ENCODE measurements at places on chromosomes 6 and 20.

- DNase-seq = no peak
These were observed 89.3 kb upstream of the AHI1 start for GRCh38 chr6:135586844-135587243.

GRCh38 chr6:47090881-47091280 lies 48.7 kb upstream of the ADGRF1 start:
- DNase-seq = no peak

DNA sequence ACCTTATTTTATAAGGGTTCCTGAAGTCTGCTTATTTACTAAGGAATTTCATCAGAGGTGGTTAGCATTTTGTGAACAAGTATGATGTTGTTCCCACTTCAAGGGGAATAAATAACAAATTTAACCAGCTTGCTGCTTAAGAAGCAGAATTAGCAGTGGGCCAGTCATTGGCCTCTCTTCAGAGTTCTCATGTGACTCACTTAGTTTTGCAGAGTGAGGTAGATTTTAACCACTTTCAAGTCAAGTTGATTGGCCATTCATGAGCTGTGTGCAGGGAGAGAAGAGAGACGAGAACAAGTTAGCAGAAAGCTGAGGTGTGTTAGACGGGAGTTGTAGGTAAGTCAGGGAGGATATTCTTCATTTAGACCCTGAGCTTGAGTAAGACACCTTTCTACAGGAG lies 18.1 kb downstream of the TOP1 start:
- no peak for DNase-seq

- no peak for DNase-seq
These were observed 145.1 kb upstream of the ZNF184 start for GRCh38 chr6:27617700-27618689.

DNA sequence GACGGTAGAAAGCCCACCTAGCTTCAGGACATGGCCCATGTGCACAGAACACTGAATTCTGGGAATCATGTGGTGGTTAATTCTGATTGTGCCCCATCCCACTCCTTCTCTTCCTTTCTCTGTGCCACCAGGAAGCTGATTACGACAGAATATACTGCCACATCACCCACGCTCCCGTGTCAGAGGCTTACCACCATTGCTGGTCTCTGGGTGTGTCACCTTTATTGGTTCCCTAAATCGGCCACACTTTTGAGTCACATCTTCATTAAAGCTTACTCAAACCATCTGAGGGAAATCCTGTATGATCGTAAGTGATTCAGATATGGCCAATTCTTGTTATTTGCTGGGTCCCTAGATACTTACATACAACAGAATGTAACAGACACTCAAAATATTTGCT lies 3.1 kb downstream of the TRMT6 start:
- no peak for DNase-seq

GRCh38 chr6:158043586-158044524 lies 62.2 kb downstream of the SYNJ2 start:
- no peak for DNase-seq

DNA sequence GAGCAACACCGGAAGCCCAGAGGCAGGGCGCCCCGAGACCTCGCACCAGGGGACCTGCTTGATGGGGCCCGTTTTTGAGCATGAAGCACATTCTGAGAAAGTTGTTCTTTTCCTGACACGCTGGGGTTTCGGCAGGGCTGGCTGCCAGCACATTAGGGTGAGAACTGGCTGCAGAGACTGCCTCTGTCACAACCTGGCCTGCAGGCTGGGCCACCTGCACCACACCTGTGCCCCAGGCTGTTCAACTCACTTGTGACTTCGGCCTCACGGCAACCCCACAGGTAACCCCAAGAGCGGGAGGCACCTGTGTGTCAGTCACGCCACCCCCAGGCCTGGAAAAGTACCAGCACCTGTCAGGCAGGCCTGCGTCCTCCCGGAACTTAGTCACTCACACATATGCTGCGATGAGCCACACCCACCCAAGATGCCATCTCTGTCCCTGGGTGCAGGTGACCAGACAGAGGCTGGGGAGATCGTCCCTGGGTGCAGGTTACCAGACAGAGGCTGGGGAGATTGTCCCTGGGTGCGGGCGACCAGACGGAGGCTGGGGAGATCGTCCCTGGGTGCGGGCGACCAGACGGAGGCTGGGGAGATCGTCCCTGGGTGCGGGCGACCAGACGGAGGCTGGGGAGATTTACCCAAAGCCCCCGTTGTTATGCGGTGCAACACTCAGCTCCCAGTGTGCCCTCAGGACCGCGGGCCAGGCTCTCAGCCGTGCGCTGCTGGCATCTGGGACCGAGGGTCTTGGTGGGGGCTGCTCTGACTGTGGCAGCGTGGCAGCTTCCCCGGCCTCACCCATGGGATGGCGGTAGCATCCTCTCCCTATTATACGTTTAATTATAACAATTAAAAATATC lies 82.5 kb upstream of the BHLHE23 start:
- DNase-seq = peak; percentile 29
